Upper lobe of left lung (tissue), 6 donors: ENCODE measurements at places on chromosomes 4 and X. TPM values are rescaled to one million over a fixed set of nuclear protein-coding genes. Genes with fewer than 3 reads are reported as not detected.

- no peak overlapping the region for H3K27ac ChIP-seq
- H3K4me1 ChIP-seq, result no peaks in the 10 kb centered on the region
- peak; percentile 57 for DNase-seq
- no peaks in the 10 kb centered on the region for H3K27me3 ChIP-seq
- no peak overlapping the region for H3K4me3 ChIP-seq
Observed at GRCh38 chrX:1093586-1094421, 118.6 kb downstream of the CRLF2 start.

DNA sequence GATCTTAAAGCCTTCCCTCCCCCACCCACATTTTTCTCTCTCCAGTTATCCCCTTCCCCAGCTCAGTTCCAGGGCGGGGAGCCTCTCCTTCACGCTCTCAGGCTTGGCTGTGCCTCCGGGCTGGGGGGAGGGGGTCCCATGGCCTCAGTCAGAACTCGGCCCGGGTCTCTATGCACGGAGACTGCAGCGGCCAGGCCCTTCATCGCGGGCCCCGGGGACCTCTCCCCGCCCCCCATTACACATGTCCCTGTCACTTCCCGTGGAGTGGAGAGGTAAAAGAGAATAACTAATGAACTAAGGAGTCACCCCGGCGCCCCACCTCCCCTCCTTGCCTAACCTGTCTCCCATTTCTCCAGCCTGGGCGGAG is 838 bp upstream of the PRICKLE3 start:
- no peaks in the 10 kb centered on the region for H3K27me3 ChIP-seq
- peaks cover 16% of the 10 kb centered on the region for H3K36me3 ChIP-seq
- H3K27ac ChIP-seq, result peak overlapping the region; percentile 74
- peaks cover 12% of the 10 kb centered on the region for H3K4me1 ChIP-seq
- no peak for DNase-seq
- H3K4me3 ChIP-seq, result no peak overlapping the region

DNA sequence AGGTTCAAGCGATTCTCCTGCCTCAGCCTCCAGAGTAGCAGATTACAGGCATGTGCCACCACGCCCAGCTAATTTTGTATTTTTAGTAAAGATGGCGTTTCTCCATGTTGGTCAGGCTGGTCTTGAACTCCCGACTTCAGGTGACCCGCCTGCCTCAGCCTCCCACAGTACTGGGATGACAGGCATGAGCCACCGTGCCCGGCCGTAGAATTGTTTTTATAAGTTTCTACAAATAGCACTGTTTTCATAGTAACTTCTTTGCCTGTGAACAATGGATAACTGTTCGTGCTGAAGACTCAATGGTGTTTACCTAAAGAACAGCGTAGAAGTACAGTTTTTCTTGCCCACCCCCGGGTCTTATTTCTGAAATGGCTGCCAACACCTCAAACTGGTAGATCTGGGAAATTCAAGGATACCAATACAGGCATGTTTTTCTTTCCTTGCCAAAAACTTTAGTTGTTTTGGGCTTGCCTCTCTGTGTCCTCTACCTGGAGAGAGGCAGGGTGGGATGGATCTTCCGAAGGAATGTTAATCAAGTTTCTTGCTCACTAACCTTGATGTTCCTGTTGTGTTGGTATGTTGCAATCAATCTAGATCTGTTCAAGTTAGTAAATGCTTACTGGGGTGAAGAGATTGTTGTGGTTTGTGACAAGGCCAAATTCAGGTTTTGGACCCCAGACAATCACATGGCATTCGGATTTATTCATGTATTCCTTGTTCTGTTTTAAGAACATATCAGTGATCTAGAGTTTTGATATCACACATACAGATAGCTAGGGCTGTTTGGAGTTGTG is 2.8 kb upstream of the RUFY3 start:
- no peak for DNase-seq
- no peaks in the 10 kb centered on the region for H3K36me3 ChIP-seq
- no peaks in the 10 kb centered on the region for H3K27me3 ChIP-seq
- H3K4me1 ChIP-seq, result peaks cover 29% of the 10 kb centered on the region

DNA sequence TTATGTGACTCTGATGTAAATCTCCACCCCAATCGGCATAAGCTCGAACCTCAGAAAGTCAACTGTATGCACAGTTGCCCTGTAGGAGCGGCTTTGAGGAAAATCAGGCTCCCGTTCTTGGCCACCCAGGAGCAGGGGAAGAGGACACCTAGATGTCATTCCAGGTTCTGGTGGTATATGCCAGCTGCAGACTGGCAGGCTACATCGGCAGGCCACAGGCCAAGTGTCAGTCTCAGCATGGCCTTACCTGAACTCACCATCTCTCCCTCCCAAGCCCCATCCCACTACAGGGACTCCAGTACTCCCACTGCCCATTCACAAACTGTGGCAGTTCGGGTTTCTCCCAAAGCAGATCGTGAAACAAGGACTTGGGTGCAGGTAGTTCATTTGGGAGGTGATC is 428.1 kb downstream of the BCOR start:
- no peaks in the 10 kb centered on the region for H3K36me3 ChIP-seq
- no peak overlapping the region for H3K27ac ChIP-seq
- H3K4me3 ChIP-seq, result no peak overlapping the region
- H3K27me3 ChIP-seq, result no peaks in the 10 kb centered on the region

GRCh38 chr4:127844601-127845116 is 36.0 kb upstream of the PLK4 start:
- no peaks in the 10 kb centered on the region for H3K36me3 ChIP-seq
- H3K27me3 ChIP-seq, result no peaks in the 10 kb centered on the region
- H3K4me3 ChIP-seq, result no peak overlapping the region
- DNase-seq, result no peak
- no peak overlapping the region for H3K27ac ChIP-seq

DNA sequence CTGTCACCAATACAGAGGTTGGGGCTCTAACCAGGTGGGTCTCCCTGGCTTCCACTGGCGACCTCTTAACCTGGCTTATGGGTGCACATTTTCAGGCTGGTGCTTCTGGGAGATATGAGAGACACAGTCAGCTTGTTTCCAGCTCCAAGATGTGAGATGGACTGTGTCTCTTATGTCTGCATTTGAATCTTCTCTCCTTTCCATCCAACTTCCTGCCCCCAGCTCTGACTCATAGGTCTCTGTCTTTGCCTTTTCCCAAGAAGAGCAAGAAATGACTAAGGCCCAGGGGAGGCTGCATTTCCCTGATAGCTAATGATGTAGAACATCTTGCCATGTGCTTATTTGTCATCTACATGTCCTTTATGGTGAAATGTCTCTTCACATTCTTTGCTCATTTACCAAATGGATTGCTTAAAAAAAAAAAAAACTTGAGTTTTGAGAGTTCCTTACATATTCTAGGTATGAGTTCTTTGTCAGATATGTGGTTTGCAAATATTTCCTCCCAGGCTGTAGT is 3.2 kb upstream of the UXT start:
- H3K27me3 ChIP-seq, result no peaks in the 10 kb centered on the region
- no peaks in the 10 kb centered on the region for H3K36me3 ChIP-seq
- no peak overlapping the region for H3K4me3 ChIP-seq
- DNase-seq, result no peak

DNA sequence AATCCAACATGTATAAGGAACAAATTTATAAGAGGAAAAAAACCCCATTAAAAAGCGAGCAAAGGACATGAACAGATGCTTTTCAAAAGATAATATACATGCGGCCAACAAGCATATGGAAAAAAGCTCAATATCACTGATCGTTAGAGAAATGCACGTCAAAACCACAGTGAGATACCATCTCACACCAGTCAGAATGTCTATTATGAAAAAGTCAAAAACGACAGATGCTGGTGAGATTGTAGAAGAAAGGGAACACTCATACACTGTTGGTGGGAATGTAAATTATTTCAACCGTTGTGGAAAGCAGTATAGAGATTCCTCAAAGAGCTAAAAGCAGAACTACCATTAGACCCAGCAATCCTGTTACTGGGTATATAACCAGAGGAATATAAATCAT is 465.4 kb downstream of the TMA16 start:
- no peaks in the 10 kb centered on the region for H3K4me1 ChIP-seq
- H3K27me3 ChIP-seq, result no peaks in the 10 kb centered on the region
- no peak overlapping the region for H3K27ac ChIP-seq
- no peak for DNase-seq

DNA sequence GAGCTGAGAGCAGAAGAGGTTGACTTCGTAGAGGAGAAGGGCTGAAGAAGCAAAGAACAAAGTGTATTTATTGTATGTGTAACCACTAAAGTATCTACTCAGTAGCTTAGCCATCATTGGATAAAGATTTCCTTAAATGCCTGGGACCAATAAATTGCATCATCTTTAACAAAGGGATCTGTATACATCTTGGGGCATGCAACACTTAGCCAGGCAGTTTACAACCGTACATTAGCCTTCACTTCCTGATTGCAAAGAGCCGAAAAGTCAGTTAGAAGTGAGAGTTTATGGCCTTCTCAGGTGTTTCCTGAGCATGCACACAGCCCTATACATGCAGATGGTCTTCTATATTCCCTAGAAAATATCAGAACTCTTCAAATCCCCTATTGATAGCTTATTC is 68.0 kb upstream of the MAGED1 start:
- H3K27ac ChIP-seq, result no peak overlapping the region
- DNase-seq, result no peak
- no peaks in the 10 kb centered on the region for H3K27me3 ChIP-seq
- no peaks in the 10 kb centered on the region for H3K4me1 ChIP-seq

DNA sequence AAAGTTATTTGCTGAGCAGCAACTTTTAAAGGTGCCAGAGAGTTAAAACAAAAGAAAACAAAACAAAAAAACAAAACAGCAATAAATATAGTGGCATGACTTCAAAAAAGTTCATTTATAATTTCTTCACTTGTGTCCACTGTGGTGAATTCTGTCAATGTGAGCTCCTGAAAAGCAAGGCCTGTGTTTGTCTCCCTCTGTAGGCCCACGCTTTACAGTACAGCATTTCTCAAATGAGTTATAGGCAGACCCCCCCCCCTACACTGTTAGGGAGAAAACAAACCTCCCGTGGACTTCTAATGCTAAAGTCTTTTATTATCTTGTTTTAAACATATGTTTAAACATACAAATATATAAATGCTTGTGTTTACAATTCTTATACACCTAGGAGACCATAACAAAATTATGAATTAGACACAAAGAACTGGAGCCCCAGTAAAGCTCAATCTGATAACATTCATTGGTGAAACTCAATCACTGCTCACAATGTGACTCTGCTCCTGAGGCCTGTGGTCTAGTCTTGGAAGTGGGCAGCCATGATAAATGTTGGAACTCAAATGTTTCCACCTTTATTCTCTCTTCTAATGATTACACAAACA is 47.0 kb upstream of the SCOC start:
- H3K36me3 ChIP-seq, result no peaks in the 10 kb centered on the region
- DNase-seq, result no peak
- H3K27ac ChIP-seq, result no peak overlapping the region
- H3K4me3 ChIP-seq, result no peak overlapping the region

- H3K27ac ChIP-seq, result no peak overlapping the region
- H3K4me3 ChIP-seq, result no peak overlapping the region
- DNase-seq, result no peak
- H3K36me3 ChIP-seq, result no peaks in the 10 kb centered on the region
Observed at GRCh38 chr4:160592258-160592657, 1489.4 kb downstream of the RAPGEF2 start.

- H3K4me1 ChIP-seq, result no peaks in the 10 kb centered on the region
- no peaks in the 10 kb centered on the region for H3K27me3 ChIP-seq
- no peaks in the 10 kb centered on the region for H3K36me3 ChIP-seq
- no peak overlapping the region for H3K4me3 ChIP-seq
Observed at GRCh38 chr4:45423896-45424295, 697.5 kb upstream of the GNPDA2 start.

- no peaks in the 10 kb centered on the region for H3K27me3 ChIP-seq
- no peaks in the 10 kb centered on the region for H3K4me1 ChIP-seq
- no peak overlapping the region for H3K4me3 ChIP-seq
Observed at GRCh38 chr4:40857956-40858355, 108.2 kb downstream of the NSUN7 start.

GRCh38 chr4:85486425-85487086 is 11.6 kb downstream of the ARHGAP24 start:
- H3K4me3 ChIP-seq, result no peak overlapping the region
- H3K27ac ChIP-seq, result no peak overlapping the region
- H3K36me3 ChIP-seq, result no peaks in the 10 kb centered on the region
- no peak for DNase-seq
- peaks cover 1% of the 10 kb centered on the region for H3K4me1 ChIP-seq

- H3K4me1 ChIP-seq, result no peaks in the 10 kb centered on the region
- no peaks in the 10 kb centered on the region for H3K27me3 ChIP-seq
- peaks cover 3% of the 10 kb centered on the region for H3K36me3 ChIP-seq
- H3K27ac ChIP-seq, result peak overlapping the region; percentile 53
- no peak for DNase-seq
- H3K4me3 ChIP-seq, result no peak overlapping the region
Observed at GRCh38 chr4:76738086-76738931, 159.6 kb downstream of the SOWAHB start.

- H3K4me3 ChIP-seq, result peak overlapping the region; percentile 15
- H3K36me3 ChIP-seq, result no peaks in the 10 kb centered on the region
- H3K4me1 ChIP-seq, result peaks cover 50% of the 10 kb centered on the region
- no peaks in the 10 kb centered on the region for H3K27me3 ChIP-seq
Observed at GRCh38 chr4:70996018-70996360, 2.5 kb downstream of the DCK start.

DNA sequence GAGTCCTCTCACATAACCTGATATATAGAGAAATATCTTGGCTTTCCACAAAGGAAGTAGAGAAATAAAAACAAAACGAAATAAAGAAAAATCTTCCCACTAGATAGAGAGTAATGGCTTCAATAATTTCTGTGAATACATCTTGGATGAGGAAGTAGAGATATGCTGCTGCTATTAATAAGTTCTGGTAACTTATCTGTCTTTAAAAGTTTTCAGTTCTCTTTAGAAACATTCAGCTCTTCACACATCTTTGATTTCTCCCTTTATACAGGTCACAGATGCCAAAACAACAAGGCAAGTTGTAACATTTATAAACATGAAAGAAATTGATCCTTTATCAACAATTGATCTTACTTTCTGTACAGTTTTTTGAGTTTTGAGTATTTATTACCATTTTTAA is 615.8 kb downstream of the TRAM1L1 start:
- no peak overlapping the region for H3K27ac ChIP-seq
- DNase-seq, result no peak
- no peaks in the 10 kb centered on the region for H3K4me1 ChIP-seq
- H3K36me3 ChIP-seq, result no peaks in the 10 kb centered on the region
- H3K27me3 ChIP-seq, result no peaks in the 10 kb centered on the region

GRCh38 chrX:1400742-1401471 is 9.0 kb upstream of the SLC25A6 start:
- H3K27me3 ChIP-seq, result no peaks in the 10 kb centered on the region
- H3K4me3 ChIP-seq, result no peak overlapping the region
- peaks cover 42% of the 10 kb centered on the region for H3K36me3 ChIP-seq

DNA sequence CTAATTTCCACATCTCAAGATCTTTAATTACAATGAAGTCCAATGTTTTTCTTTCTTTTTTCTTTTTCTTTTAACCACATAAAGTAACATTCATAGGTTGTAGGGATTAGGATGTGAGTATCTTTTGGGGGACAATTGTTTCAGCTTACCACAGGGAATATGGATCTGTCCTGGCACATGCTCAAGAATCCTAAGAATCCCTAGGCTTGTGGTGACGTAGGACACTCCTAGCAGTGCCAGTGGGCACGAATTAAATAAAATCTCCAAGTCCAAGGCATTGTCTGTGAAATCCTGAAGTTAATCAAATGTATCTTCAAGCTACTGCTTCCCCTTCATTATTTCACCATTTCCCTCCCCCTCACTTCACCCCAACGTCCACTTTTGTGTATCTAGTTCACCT is 2.6 kb upstream of the LAS1L start:
- peaks cover 10% of the 10 kb centered on the region for H3K4me1 ChIP-seq
- H3K36me3 ChIP-seq, result no peaks in the 10 kb centered on the region
- H3K27ac ChIP-seq, result no peak overlapping the region
- no peaks in the 10 kb centered on the region for H3K27me3 ChIP-seq

PAGE5 gene
- total RNA-seq, result not detected

MAD2L1 gene
- 1.7 TPM for total RNA-seq

EXOC1L gene
- not detected for total RNA-seq

GATA1 gene
- 1.3 TPM for total RNA-seq

METTL14 gene
- 43.5 TPM for total RNA-seq

PORCN gene
- 17.3 TPM for total RNA-seq

ENPEP gene
- total RNA-seq, result 5.9 TPM

AVPR2 gene
- total RNA-seq, result not detected

S100G gene
- not detected for total RNA-seq

TCP11X2 gene
- total RNA-seq, result not detected
